Activated CD4-positive, CD25-positive, alpha-beta regulatory T cell treated with anti-CD3 and anti-CD28 coated beads, Interleukin-2, amount 50 U/mL, for 24 hours (primary cell): ENCODE measurements at places on chromosomes 6 and 20.

DNA sequence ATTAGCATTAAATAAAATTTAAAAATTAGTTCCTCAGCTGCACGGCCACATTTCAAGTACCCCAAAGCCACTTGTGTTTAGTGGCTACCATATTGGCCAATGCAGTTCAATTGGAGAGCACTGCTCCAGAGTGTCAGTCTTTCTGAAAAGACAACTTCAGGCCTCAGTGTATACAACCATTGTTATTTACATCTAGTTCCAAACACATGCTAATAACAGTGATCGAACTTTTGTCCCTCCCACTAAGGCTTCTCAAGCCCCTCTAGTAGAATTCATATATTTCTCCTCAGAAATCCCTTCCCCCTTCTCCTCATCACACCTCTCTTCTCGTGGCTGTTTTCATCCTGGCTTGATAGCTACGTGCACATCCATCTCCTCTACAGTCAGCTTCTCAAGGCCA lies 32.9 kb downstream of the HIVEP2 start:
- ATAC-seq: no peak

- peak; percentile 49 for ATAC-seq
Measured at GRCh38 chr6:90106449-90106848, 190.2 kb downstream of the BACH2 start.

DNA sequence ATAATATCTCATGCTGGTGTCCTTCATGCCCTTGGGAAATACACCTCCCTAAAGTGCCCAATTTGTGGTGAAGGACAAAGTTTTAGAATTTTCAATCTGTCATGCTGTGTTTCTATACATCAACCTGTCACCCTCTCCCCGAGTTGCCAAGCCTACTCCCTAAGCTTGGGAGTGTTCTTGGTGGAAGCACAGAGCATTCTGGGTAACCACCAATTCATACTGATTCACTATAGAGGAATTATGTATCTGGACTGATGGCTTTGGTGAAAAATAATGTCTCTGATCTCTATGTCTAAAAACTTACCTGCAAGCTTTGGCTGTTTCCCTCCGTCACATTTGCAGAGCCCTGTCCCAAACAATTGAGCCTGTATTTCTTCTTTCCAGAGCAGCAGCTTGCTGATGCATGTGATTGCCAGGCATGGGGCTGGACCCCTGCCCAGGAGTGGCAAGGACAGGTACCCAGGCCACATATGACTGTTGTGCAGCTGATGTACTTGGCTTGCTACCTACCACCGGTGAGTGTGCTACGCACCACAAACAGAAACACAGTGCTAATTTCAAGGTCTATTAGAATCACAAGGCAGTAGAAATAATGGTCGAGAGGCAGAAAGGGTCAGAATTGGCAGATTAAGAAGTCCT lies 202.8 kb upstream of the CITED2 start:
- ATAC-seq: no peak

GRCh38 chr20:37833221-37833896 lies 69.6 kb upstream of the VSTM2L start:
- no peak for ATAC-seq

DNA sequence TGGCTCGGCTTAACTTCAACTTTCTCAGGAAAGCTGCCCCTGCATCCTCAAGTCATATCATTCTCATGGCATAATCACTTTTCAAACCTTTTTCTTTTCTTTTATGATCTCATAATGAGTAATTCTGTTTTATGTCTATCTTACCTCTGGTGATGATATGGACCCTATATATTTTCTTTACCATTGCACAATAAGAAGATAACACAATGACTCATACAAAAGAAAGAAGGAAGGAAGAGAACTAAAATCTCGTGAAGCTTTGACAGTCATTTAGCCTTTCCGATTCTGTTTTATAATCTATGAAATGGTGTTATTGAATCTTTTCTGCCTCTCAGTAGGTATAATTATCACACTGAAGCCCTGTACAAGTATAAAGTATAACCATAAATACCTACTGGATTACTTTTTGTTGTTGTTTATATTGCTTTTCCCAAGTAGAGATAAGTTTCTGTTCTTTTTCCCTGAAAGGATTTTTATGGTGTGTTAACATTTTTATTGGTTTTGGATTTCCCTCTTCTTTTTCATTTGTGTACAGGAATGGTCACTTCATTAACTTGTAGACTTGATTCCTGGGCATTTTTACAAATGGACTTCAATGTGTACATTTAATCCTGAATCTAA lies 300.9 kb downstream of the LAMA2 start:
- no peak for ATAC-seq

DNA sequence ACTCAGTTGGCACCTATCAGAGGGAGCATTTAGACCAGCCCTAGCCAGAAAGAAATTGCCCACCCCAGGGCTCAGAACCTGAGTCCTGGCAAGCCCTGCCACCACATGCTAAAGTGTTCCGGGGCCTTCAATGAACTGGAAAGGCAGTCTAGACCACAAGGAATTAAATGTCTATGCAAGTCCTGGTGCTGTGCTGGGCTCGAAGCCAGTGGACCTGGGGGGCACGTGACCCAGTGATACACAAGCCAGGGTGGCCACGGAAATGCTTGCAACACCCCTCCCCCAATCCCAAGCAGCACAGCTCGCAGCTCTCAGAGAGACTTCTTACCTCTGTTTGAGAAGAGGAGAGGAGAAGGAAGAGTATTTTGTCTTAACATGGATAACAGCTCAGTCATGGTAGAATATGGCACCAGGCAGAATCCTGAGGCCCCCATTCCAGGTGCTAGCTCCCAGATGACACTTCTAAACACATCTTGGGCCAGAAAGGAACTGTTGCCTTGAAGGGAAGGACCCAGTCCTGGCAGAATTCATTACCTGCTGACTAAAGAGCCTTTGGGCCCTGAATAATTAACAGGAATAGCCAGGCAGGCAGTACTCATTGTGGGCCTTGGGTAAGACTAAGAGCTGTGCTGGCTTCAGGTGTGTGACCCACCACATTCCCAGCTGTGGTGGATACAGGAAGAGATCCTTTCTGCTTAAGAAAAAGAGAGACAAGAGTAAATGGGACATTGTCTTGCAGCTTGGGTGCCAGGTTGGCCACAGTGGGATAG lies 111.3 kb downstream of the BTBD9 start:
- no peak for ATAC-seq

DNA sequence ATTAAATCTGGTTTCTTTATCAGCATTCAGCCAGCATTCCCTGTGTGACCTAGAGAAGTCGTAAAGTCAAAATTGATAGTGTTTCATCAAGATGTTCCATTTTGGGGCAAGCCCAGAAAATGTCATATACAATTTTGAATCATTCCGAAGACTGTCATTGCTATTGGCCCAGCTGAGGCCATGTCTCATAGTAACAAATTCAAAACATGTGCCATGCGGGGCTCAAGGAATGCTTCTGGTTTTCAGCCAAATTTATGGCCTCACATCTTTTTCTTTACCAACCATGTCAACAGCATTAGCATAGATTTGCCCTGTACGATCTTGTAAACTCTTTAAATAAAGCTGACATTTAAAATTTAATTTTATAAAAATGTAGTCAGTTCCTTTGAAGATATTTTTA lies 314.7 kb downstream of the PAX1 start:
- no peak for ATAC-seq

- ATAC-seq: no peak
Measured at GRCh38 chr20:43893930-43894329, 20.7 kb upstream of the TOX2 start.
